ENCODE measurements at places on chromosomes 4 and X.

DNA sequence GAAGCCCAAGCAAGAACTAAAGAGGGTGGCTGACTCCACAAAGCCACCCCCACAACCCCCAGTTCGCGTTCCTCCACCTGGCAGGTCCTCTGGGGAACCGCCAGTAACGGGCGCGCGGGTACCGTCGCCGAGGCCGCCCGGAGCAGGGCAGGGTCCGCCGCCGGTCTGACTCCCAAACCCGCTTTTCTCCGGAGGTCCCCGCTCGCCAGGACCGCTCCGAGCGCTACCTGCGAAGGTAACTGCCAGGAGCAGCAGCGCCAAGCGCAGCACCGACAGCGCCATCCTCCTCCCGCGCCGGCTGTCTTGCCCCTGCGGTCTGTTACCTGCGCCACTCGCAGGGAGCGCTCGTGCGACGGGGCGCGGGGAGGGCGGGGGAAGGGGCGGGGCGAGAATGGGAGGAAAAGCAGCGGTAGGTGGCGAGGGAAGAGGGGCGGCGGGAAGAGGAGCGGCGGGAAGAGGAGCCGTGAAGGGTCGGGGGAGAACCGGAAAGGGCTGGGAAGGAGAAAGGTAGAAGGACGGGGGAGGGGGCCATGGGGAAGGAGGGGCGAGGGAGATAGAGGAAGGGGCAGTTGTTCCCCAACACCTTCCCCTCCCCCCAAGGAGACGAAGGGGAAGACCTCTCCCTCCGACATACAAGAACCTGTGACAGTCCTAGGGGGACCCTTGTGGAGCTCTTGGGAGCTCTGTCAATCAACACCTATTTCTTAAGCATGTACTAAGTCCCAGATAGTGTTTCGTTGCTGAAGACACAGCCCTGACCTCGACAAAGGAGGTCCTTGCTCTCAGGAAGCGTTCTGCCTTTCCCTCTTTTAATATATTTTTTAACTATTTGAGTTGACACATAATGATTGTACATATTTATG lies at the start of gene SPINK2:
Gene SPINK2 (minus strand): TSS at position 321 of the 863 bp plus-strand sequence. CDS start 39 bp downstream, at position 282.
- H3K36me3 ChIP-seq: no peaks in the 10 kb centered on the region
- DNase-seq: no peak
- H3K4me1 ChIP-seq: peaks cover 7% of the 10 kb centered on the region
- peak within 1 kb of the TSS; percentile 37 for H3K4me3 ChIP-seq

DNA sequence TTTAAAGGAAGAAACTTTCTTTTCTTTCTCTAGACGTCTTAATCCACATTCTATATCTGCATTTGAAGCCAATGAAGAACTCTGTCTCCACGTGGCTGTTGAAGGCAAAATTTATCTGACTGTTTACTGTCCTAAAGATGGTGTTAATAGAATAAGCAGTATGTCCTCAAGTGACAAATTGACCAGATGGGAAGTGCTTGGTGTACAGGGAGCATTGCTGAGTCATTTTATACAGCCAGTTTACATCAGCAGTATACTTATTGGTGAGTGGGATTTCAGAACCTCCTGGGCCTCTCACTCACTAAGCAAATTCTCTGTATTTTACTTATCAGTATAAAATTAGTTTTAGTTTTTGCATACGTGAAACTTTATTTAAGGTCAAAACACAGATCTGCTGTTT lies 33.7 kb downstream of the ADAD1 start:
- DNase-seq: no peak
- H3K4me3 ChIP-seq: no peak overlapping the region
- no peaks in the 10 kb centered on the region for H3K4me1 ChIP-seq

DNA sequence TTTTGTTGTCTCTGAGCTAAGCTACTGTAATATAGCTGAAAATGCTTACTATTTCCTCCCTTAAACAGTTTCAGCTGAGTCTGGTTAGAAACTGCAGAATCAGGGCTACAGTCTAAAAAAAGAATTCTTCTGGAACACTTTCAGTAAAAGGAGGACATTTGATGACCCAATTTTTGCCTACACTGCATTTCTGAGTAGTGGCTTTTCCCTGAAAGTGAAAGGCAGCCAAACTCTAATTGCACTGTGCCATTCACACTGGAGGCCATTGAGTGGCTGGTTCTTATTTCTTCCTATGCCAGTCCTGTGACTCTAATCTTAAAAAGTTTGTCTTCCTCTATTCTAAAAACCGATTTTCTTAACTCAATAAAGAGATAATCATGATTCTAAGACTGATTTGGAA lies 526.0 kb downstream of the CFAP47 start:
- no peaks in the 10 kb centered on the region for H3K36me3 ChIP-seq
- no peak for DNase-seq
- no peaks in the 10 kb centered on the region for H3K27me3 ChIP-seq
- H3K4me1 ChIP-seq: no peaks in the 10 kb centered on the region

DNA sequence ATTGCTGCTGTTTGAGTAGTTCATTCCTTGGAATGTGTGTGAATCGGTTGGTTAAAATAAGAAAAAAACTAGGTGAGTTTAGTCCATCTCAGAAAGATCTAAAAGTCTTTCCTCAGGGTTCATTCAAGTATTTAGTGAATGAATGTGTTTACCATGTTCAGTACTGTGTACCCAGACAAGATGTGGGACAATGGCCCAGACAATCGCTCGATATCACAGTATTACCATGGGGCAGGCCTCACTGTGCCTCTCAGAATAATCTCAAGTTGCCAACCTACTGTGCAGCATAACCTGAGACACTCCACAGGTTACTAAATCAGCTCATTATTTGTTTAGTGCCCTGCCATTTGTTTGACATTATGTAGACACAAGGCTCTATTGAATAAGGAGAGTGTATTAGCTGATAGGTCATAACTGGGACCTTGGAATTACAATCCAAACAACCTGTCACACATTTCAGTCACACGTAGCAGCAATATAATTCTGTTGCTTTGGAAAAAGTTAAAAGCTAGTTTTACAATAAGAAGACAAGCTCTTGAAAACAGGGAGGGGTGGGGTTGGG lies 24.9 kb upstream of the AMOT start:
- H3K4me1 ChIP-seq: no peaks in the 10 kb centered on the region
- no peak overlapping the region for H3K4me3 ChIP-seq
- no peak overlapping the region for H3K27ac ChIP-seq
- H3K36me3 ChIP-seq: no peaks in the 10 kb centered on the region
- no peak for DNase-seq

- no peak for DNase-seq
- H3K4me3 ChIP-seq: no peak overlapping the region
- peaks cover 3% of the 10 kb centered on the region for H3K36me3 ChIP-seq
- peaks cover 31% of the 10 kb centered on the region for H3K4me1 ChIP-seq
- H3K27ac ChIP-seq: no peak overlapping the region
- no peaks in the 10 kb centered on the region for H3K27me3 ChIP-seq
Measured at GRCh38 chr4:169267070-169267469, 3.7 kb downstream of the SH3RF1 start.

- H3K27ac ChIP-seq: no peak overlapping the region
- peaks cover 30% of the 10 kb centered on the region for H3K4me1 ChIP-seq
- no peak overlapping the region for H3K4me3 ChIP-seq
- DNase-seq: no peak
- H3K27me3 ChIP-seq: no peaks in the 10 kb centered on the region
Measured at GRCh38 chr4:71235311-71236201, 103.3 kb upstream of the SLC4A4 start.

DNA sequence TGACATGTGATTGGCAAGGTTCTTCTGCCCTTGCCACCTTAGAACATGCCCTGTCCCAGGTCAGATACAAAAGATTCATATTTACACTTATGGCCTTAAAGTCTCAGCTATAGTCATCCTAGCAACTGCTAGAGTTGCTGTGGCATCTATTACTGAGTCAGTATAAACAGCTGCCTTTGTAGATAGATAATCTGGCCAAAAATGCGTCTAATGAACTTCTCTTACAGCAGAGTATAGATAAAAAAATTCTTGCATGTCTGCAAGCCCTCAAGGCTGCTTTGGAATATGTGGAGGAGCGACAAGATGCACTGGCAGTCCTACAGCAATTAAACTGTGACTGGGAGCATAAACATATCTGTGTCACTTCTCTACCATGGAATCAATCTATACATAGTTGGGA lies 1209.7 kb upstream of the PABPC4L start:
- H3K4me3 ChIP-seq: no peak overlapping the region
- H3K4me1 ChIP-seq: no peaks in the 10 kb centered on the region
- H3K27me3 ChIP-seq: no peaks in the 10 kb centered on the region
- H3K27ac ChIP-seq: no peak overlapping the region
- no peak for DNase-seq

DNA sequence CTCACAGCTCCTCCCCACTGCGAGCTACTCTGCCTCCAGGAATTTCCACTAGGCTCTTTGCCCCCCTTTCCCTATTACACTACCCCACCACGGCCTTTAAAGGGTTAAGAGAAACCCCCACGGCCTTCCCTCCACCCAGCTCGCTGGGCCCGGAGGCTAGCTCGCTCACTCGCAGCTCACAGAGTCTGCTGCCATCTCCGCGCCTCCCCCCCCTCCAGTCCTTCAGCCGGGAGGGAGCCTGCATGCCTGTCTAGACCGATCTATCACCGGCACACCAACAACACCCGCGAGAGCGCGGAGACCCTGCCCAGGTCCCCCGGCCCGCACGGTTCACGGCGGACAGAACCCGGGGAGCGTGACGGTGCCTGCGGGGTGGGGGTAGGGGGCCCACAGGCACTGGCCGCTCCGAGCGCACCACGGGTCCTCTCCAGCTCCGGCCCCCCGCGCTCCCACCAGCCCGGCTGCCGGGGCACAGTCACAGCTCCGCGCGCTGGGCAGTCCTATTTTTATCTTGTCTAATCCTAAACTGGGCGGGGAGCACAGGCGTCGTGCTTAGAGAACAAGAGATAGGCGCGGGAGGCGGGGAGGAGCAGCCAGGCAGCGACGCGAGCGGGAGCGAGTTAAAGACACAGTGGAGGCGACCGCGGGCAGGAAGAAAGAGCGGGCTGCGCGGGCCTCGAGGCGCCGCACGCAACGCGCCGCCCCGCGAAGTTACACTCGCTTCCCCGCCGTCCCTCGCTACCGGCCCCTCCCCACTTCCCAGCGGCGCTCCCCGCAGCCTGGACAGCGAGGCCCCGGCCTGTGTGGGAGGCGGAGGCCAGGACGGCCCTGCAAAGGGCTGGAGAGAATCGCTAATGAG lies 3.5 kb downstream of the BCOR start:
- H3K4me3 ChIP-seq: peak overlapping the region; percentile 75
- H3K27me3 ChIP-seq: no peaks in the 10 kb centered on the region
- H3K27ac ChIP-seq: peak overlapping the region; percentile 91
- DNase-seq: no peak
- H3K36me3 ChIP-seq: no peaks in the 10 kb centered on the region
- H3K4me1 ChIP-seq: peaks cover 100% of the 10 kb centered on the region

DNA sequence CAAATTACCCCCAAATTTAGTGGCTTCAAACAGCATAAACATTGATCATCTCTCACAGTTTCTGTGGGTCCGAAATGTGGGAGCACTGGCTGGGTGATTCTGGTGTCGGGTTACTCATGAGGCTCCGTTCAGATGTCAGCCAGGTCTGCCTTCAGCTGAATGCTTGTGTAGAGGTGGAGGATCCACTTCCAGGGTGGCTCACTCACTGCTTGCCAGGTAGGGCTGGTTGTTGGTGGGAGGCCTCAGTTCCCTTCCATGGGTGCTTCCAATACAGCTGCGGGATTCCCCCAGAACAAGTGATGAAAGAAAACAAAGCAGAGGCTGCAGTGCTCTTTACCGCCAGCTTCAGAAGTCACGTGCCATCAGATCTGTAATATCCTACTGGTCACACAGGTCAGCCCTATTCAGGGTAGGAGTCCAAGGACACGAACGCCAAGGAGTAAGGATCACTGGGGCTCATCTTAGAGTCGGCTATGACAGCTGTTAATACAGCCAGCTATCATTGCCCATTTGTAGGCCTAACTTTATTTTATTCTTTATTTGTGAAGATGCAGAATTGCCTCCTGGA lies 1.1 kb upstream of the SMIM43 start:
- H3K27ac ChIP-seq: no peak overlapping the region
- H3K36me3 ChIP-seq: no peaks in the 10 kb centered on the region
- DNase-seq: no peak
- no peak overlapping the region for H3K4me3 ChIP-seq
- H3K27me3 ChIP-seq: peaks cover 6% of the 10 kb centered on the region
- peaks cover 12% of the 10 kb centered on the region for H3K4me1 ChIP-seq

- no peaks in the 10 kb centered on the region for H3K36me3 ChIP-seq
- H3K4me3 ChIP-seq: no peak overlapping the region
- no peak overlapping the region for H3K27ac ChIP-seq
- no peaks in the 10 kb centered on the region for H3K4me1 ChIP-seq
- no peak for DNase-seq
Measured at GRCh38 chrX:111199505-111199904, 70.8 kb downstream of the CAPN6 start.

DNA sequence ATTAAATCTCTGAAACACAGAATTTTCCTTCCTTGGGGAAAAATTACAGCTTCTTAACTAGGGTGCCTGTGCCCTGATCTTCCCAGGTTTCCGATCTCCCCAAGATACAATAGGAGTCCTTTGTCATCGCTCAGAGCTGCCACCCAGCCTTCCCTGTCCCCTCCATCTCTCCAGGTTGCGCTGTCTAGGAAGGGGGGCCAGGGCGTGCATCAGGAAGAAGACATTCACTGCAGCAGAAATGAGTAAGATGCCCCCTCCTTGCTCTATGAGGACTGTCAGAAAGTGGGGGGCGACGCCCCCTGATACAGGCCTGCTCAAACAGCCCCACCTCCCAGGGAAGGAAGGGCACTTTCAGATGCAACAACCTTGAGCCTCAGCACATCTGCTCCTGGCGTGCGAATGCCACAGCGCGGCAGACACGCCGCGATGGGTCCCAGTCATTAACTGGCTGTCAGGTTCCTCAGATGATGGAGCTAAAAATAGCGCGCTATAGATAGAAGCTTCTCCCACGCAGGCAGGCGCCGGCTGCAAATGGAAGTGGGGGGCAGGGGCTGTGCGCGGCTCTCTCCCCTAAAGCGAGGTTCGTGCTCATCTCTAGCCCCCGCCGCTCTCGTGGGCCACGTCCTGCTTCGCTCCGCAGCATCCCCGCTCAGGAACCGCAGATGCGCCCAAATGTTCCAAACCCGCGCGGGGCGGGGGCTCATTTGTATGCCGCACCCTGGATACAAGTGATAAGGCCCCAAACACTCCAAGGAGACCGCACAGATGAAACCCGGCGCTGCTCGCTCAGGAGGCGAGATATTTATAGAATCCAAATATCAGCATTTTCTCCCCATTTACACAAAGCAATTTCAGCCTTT lies 57.6 kb upstream of the LGI2 start:
- no peaks in the 10 kb centered on the region for H3K36me3 ChIP-seq
- H3K27ac ChIP-seq: no peak overlapping the region
- peaks cover 13% of the 10 kb centered on the region for H3K4me1 ChIP-seq
- no peaks in the 10 kb centered on the region for H3K27me3 ChIP-seq

Data from esophagus muscularis mucosa (tissue), 4 donors.